Smooth muscle cell of the coronary artery (primary cell): ENCODE measurements at places on chromosomes 12 and 14. TPM values are rescaled to one million over a fixed set of nuclear protein-coding genes. Genes with fewer than 3 reads are reported as not detected.

NGB gene
- total RNA-seq, result not detected in 2 replicates

NFKBIA gene
- 54.1 and 95.2 TPM in 2 replicates for total RNA-seq

CYP46A1 gene
- total RNA-seq, result 0.08 and 0.59 TPM in 2 replicates

BTG1 gene
- total RNA-seq, result 7.3 and 17.9 TPM in 2 replicates

TAS2R8 gene
- total RNA-seq, result not detected in 2 replicates

RFLNA gene
- 0.35 and 6.8 TPM in 2 replicates for total RNA-seq

MDGA2 gene
- total RNA-seq, result 0.12 TPM in 1 of 2 replicates, not detected in the other

ETNK1 gene
- 17.8 and 18.0 TPM in 2 replicates for total RNA-seq

TBPL2 gene
- total RNA-seq, result not detected in 2 replicates

OLR1 gene
- not detected in 2 replicates for total RNA-seq

FZD10 gene
- 0.47 TPM in 1 of 2 replicates, not detected in the other for total RNA-seq

HCAR2 gene
- under 0.01 TPM in 1 of 2 replicates, not detected in the other for total RNA-seq

FITM1 gene
- 0.23 TPM in 1 of 2 replicates, not detected in the other for total RNA-seq

SDR9C7 gene
- not detected in 2 replicates for total RNA-seq

TMEM132C gene
- not detected in 2 replicates for total RNA-seq

ARF6 gene
- 28.5 and 50.9 TPM in 2 replicates for total RNA-seq

NXPH4 gene
- 0.59 and 3.8 TPM in 2 replicates for total RNA-seq

KLRD1 gene
- under 0.01 TPM in 2 replicates for total RNA-seq

SYCP3 gene
- total RNA-seq, result 0.08 and 0.12 TPM in 2 replicates

TSPAN19 gene
- total RNA-seq, result under 0.01 and 0.12 TPM in 2 replicates
